ENCODE measurements at places on chromosomes 7 and 10.

- no peak for DNase-seq
Observed at GRCh38 chr10:110432084-110432483, 65.6 kb upstream of the DUSP5 start.

DNA sequence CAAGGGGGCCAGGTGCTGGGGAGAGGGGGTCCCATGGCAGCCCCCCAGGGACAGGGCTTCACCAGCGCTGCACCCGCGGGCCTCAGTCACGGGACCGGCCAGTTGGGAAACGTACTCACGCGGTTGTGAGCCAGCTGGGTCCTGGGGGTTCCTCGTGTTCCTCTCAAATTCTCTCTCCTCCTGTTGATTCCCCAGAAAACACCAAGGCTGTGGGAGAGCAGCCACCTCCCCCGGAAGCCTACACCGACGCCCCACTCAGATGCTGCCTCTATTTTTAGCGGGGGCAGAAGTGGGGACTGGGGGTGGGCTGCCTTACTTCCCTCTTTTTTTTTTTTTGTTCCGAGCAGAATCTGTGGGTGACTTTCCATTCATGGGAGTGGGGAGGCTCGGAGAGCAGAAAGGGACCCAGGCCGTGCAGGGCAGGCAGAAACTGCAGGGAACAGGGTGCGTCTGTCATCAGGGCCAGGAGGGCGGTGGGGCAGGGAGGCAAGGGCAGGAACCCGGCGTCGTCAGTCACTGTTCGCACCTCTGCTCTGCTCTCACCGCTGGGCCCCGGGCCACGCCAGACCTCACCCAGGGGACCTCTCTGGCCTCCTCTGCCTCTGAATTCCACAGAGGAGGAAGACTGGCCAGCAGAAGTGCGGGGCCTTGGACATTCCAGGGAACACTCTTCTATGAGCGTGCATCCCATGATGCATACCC lies 63.1 kb downstream of the CARD11 start:
- DNase-seq: no peak

GRCh38 chr7:24024276-24025068 lies 259.5 kb upstream of the NPY start:
- DNase-seq: no peak

DNA sequence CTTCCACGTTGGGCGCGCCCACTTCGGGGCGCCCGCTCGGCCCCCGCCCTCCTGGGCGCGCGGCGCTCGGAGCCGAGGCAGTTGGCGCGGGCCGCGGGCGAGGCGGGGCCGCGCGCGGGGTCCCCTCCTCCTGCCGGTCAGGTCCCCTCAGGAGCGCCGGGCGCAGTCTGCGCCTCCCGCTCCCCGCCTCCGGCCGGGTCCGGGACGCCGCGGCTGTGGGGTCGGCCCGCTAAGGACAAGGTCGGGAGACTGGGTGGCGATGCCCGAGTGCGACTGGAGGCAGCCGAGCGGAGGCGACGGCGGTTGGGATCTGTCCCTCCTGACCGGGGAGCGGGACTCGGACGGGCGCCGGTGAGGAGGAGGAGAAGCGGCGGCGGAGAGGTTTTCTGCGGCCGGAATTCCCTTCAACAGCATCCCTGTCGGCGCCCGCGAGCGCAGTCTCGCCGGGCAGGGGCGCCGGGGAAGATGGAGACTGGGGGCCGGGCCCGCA lies at the start of gene ATRNL1:
Gene ATRNL1 (plus strand): TSS at position 80 of the 490 bp plus-strand sequence. CDS start 386 bp downstream, at position 466.
- DNase-seq: no peak

GRCh38 chr10:75261813-75262705 lies 26.3 kb upstream of the COMTD1 start:
- no peak for DNase-seq

DNA sequence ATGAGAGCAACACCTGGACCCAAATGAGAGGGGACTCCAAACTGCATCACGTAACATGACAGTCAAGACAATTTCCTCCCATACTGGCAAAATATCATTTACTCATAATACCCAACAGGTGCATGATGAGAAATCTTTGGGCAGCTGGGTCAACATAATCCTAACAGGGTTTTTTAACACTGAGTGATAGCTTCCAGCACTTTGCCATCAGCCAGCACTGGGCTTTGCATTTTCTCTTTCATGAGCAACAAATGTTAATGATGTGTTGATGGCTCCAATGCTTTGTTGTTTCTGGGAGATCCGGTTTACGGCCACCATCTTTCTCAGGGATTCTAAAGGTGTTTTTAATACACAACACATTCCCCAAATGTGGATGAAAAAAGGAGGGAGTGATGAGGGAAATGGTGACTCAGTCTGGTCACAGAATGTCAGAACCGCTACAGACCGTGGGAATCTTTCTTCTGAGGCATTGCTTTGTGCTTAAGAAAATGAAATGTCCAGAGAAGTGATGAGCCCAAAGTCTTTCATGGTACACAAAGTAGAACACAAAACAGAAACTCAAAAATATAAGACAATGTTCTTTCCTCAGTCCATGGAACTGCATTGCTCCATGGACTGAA lies 705.7 kb upstream of the IGFBP3 start:
- DNase-seq: no peak

DNA sequence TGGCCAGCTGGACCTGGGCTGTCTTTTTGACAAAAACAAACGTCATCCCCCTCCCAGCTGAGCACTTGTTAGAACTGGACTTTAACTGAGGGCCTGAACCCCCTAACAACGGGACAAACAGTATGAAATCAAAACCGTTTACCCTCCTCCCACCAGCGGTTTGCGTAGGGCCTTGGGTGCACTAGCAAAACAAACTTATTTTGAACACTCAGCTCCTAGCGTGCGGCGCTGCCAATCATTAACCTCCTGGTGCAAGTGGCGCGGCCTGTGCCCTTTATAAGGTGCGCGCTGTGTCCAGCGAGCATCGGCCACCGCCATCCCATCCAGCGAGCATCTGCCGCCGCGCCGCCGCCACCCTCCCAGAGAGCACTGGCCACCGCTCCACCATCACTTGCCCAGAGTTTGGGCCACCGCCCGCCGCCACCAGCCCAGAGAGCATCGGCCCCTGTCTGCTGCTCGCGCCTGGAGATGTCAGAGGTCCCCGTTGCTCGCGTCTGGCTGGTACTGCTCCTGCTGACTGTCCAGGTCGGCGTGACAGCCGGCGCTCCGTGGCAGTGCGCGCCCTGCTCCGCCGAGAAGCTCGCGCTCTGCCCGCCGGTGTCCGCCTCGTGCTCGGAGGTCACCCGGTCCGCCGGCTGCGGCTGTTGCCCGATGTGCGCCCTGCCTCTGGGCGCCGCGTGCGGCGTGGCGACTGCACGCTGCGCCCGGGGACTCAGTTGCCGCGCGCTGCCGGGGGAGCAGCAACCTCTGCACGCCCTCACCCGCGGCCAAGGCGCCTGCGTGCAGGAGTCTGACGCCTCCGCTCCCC lies at the start of gene IGFBP1:
Gene IGFBP1 (plus strand): TSS at position 304 of the 808 bp plus-strand sequence. CDS start 165 bp downstream, at position 469.
- no peak for DNase-seq

- no peak for DNase-seq
Observed at GRCh38 chr7:12930534-12930933, 243.1 kb downstream of the ARL4A start.

GRCh38 chr10:102814873-102815661 lies 22.1 kb downstream of the CYP17A1 start:
- no peak for DNase-seq

GRCh38 chr10:5453749-5454489 lies 41.6 kb downstream of the NET1 start:
- DNase-seq: no peak

GRCh38 chr10:32616438-32616837 lies 170.5 kb downstream of the CCDC7 start:
- no peak for DNase-seq

DNA sequence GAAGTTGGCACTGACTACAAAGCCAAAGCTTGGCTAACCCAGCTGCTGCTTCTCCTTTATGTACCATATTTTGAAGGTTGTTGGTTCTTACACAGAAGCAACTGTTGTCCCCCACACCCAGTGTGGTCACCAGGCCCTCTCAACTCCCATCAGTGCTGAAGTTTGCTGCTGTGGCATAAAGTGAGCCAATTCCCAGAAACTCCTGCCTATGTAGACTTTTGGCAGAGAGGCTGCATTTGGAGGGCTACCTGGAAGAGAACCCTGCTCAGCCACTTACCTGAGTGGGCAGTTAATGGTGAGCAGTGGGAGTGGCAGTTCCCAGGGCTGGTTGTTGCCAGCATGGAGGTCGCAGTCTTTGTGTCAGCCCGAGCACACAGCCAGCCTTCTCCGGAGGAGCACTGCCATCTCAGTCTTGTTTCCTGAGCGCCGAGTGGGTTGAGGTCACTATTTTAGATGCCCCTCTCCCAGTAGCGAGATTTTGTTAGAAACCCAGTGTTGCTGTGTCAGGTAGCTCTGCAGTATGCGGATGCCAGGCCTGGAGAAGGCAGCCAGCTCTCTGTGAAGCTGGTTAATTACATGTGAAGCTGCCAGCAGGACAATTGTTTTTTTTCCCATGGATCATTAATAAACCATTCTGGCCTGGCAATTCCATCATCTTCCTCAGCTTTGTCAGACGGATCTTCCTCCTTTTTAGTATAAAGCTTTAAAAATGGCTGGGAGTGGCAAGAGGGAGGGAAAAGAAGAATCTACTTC lies 24.5 kb downstream of the LRRC4 start:
- DNase-seq: no peak

DNA sequence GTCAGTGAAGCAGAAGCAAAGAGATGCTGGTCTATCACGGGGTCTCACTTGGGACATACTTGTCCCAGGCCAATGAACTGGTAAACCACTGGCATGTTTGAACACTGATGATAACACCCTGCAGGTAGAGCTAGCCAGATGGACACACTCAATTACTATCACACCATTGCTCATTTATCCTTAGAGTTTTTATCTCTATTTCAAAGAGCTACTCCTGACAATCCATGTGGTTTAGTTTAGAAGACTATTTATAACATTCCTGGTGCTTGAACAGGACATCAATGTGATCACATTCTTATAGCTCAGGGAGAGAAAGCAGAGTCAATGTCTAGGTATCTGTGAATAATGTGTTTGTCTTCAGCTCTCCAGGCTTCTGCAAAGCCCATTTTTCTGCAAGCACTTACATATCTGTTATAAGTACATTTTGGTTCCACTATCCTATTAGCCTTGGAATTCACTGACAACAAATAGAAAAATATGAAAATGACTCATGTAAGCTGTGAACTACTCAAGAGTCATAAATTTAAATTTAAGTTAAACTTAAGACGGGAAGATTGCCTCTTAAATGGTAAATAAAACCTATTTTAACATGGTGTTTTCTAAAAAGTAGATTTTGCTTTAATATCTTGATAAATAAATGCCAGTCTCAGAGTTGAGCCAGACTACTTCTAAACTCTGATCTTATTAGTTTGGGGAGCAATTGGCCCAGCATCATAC lies 106.7 kb upstream of the MBL2 start:
- no peak for DNase-seq

GRCh38 chr10:30784897-30785605 lies 155.5 kb upstream of the LYZL2 start:
- no peak for DNase-seq

- DNase-seq: no peak
Observed at GRCh38 chr10:112899391-112900065, 50.5 kb upstream of the TCF7L2 start.

GRCh38 chr7:102079140-102080018 lies 207.3 kb upstream of the SH2B2 start:
- DNase-seq: no peak

- DNase-seq: no peak
Observed at GRCh38 chr7:885261-885892, 9.0 kb downstream of the GET4 start.

DNA sequence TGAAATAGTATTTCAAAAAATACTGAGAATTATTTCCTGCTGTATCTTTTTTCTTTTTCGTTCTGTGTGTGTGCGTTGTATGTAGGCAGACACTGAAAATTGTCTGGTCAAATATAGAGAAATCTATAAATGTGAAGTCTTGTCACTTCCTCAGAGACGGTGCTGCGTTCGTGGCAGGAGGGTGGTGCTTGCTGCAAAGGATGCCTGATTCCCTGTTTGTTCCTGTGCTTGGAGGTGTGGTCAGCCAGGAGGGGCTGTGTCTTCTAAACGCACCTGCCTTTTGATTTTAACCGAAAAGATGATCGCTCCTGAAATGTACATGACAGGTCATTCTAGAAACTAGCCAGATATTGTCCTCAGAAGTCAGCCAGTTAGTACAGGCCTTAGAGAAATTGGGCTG lies 32.5 kb upstream of the PRKAR1B start:
- DNase-seq: no peak

DNA sequence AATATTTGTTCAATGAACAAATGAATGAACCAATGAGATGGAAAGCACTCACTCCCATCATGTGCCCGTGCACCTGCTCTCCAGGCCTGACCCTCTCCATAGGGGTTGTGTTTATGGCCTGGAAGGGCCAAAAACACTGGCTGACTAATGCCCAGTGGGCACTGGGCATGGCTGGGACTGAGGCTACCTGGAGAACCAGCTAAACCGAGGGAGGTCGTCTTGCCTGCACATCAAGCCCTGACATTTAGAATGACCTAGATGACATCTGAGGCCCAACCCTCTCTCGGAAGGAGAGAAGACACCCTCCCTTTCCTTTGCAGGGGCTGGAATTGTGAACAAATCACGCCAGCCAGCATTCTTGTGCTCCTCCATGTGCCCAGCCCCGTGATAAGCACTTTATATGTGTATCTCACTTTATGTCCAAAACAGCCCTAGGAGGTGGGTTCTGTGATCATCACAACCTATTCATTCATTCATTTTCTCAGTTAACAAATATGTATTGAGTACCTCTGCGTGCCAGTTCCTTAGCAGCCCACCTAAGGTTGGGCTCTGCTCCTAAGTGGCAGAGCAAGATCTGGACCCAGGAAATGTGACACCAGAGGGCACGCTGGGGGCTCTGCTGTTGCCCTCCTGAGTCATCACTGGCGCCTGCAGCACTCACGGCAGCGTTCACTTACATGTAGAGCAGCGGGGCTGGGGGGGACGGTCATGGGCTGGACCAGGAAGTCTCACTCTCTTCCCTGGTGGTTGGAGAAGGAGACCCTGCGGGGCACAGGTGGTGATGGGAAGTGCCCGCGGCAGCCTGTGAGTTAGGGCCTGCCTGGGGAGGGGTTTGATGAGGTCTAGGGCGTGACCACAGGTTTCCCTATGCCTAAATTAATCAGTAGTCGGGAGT lies 52.0 kb downstream of the TSPAN15 start:
- DNase-seq: no peak

GRCh38 chr7:108311446-108312168 lies 144.6 kb downstream of the NRCAM start:
- no peak for DNase-seq

DNA sequence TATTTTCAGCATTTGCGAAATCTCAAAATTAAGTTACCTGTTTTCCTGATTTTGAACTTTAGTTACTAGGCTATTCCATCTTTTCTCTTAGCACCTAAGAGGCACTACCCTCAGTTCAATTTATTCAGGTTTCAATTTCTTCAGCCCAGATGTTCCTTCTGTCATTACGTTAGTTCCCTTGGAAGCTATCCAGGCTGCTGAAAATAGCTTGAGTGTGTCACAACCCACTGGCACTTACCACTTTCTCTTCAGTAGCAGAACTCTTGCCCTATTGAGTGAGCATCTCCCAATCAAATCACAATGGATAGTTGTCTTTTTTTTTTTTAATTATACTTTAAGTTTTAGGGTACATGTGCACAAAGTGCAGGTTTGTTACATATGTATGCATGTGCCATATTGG lies 332.7 kb upstream of the LRGUK start:
- no peak for DNase-seq

DNA sequence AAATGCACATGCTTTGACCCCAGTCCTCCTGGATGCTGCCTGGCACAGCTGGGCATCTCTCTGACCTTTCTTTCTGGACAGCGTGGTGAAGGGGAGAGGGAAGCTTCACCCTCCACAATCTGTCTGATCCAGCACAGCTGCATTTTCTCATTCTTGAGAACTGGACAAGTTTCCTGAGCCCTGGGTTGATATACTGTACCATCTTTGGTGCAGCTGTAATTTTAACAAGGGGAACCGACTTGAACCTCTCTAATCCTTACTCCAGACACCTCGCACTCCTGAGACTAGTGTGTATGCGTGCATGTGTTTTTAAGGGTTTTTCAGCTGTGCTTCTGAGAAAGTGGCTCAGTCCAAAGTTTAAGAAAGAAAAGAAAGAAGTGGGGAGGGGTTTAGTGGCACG lies 655.7 kb downstream of the INHBA start:
- DNase-seq: no peak
